ENCODE measurements at places on chromosomes 12 and 14.

- DNase-seq = no peak
Measured at GRCh38 chr12:69130064-69130463, 109.3 kb upstream of the CPSF6 start.

- DNase-seq = no peak
Measured at GRCh38 chr14:76589246-76589645, 172.0 kb upstream of the VASH1 start.

GRCh38 chr14:68164711-68165113, 345.1 kb downstream of the RAD51B start:
- no peak for DNase-seq

DNA sequence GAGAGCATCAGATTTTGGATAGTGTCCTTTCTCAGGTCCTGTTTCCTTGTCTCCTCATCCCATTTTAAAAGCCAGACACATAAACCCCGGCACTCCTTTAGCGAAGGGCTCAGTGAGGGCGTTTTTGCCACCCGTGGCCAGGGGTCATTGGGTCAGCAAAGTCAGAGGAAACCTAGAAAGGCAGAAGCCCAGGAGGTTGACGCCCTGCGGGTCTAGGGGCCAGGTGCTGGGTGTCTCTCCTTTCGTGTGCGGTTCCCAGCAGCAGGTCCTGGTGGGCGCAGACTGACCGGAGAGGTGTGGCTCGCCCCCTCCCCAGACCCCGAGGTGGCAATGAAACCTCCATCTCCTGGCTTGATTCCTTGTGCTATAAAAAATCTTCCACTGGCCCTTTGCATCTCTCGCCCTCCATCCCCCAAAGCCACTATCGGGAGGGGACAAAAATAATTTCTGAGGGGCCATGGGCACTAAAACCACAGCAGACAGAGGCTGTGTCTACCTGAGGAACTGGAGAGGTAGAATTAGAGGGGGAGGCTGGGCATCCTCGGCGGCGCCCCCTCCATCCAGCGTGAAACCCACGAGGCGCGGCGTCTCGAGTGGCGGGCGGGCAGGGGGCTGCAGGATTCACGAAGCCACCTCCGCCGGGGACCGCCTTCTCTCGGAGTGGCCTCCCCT, 858 bp upstream of the FRMD6 start:
- DNase-seq = no peak

- DNase-seq = no peak
Measured at GRCh38 chr14:100827101-100828021, 1.4 kb downstream of the MEG3 start.

- no peak for DNase-seq
Measured at GRCh38 chr14:72118841-72119240, 186.6 kb downstream of the RGS6 start.

- no peak for DNase-seq
Measured at GRCh38 chr12:69684466-69684865, 14.6 kb downstream of the BEST3 start.

DNA sequence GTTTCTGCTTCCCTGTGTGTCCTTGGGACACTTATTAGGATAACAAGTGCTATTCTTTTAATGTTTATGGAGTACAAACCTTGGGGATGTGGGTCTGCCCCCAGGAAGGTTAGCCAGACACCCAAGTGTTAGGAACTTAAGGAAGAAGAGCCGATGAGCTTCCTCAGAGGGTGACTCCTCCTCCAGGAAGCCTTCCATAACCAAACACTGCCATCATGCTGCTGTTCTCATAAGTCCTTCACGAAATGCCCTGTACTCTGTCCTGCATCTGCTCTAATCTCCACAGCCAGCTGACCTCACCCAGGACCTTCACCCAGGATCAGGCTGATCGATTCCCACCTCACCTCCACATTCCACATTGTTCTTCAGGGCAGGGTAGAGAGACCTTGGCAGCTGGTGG, 1.2 kb upstream of the KRT85 start:
- no peak for DNase-seq

DNA sequence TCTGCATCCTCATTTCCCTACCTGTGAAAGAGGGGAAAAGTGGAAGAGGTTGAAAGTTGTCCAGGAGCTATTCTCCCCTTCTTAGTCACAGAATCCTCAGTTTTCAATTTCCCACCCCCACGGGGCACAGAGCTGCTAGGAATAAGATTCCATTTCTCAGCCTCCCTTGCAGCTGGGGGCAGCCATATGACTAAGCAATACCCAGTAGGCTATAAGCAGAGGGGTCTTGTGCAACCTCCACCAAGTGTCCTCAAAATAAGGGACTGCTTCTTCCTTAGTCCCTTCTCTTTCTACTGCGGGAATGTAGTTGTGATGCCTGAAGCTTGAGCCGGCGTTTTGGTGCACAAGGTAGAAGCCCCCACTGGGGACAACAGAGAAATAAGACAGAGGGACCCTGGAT, 40.9 kb downstream of the VWF start:
- no peak for DNase-seq

GRCh38 chr14:28758885-28759652, 7.5 kb upstream of the FOXG1 start:
- peak; percentile 3 for DNase-seq

DNA sequence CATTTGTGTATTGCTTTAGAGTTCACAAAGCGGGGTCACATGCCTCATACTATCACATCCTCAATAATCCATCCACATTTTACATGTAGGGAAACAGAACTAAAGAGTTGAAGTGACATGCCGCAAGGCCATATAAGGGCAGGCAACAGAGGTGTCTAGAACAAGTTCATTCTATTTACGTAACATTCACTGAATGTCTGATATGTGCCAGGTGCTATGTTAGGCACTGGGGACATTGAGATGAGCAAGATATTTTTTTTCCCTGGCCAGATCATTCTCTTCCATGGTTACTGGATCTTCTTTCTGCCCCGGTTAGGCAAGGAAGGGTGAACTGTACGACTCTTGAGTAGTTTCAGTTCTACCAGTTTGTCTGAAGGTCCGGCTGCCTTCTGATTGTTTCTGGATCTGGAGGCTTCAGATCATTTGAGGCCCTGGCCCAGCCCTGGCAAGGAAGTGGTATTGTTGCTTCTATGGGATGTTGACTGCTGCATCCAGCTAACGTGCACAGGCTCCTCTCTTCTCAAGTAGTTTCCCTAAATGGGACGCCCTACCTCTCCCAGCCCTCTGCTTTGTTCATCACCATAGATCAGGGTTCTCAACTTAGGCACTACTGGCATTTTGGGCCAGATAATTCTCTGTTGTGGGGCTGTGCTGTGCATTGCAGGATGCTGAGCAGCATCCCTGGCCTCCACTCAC, 12.1 kb downstream of the GPATCH2L start:
- no peak for DNase-seq

GRCh38 chr12:110262442-110263388, 18.3 kb upstream of the ATP2A2 start:
- DNase-seq = no peak

DNA sequence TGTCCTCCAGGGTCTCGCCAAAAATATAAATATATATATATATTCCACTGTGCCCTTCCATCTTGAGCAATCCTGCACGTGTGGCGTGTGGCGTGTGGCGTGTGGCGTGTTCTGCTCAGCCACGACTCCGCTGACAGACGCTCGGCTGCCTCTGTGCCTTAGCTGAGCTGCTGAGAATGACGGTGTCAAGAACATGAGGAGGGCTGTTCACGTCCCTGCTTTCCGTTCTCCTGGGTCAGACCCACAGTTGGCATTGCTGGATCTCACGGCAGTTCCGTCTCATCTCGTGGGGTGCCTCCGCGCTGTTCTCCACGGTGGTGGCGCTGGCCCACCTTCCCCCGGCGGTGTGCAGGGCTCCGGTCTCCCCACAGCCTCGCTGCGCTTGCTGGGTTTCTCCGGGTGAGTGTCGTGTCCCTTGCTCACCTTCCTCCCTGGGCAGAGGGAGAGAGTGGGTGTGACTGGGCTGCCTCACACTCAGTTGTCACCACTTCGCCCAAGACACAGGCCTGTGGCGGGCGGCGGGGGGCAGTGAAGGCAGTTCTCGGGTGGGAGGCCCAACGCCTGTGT, 9.4 kb downstream of the GPR132 start:
- DNase-seq = no peak

DNA sequence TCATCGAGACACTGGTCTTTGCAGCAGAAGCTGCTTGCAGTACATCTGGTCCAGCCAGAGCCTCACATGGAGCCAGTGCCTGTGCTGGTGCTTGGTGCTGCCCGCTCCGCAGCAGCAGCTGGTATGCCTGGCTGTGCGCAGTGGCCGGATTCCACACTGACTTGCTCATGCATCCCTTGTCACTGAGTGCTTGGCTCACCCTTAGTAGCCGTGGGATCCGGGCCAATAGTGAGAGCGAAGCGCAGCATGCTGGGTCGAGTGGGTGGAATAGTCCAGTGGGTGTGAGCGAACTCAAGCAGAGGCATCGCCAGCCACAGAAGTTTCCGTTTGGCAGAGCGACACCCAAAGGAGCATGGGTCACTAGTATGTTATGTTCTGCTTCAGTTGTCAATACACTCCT, 10.1 kb upstream of the FBXO33 start:
- DNase-seq = no peak

GRCh38 chr12:17928708-17929366, 161.2 kb downstream of the RERGL start:
- DNase-seq = peak; percentile 40

DNA sequence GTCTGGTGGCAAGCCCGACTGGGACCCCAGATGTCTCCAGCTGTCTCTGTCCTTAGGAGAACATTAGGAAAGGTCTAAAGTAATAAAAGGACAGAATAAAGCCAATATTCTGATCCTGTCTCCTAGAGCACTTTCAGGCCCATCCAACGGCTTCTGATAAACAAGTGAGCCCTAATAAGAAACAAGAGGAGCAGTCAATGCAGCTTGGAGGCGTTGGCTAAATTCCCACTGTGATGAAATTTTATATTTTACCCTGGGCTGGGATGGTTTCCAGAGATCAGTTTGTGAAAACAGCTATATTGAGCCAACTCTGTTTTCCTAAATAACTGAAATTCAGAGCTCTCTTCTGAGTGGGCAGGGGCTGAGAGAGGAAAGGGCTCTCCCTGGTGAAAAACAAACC, 55.5 kb upstream of the SRRM4 start:
- no peak for DNase-seq

DNA sequence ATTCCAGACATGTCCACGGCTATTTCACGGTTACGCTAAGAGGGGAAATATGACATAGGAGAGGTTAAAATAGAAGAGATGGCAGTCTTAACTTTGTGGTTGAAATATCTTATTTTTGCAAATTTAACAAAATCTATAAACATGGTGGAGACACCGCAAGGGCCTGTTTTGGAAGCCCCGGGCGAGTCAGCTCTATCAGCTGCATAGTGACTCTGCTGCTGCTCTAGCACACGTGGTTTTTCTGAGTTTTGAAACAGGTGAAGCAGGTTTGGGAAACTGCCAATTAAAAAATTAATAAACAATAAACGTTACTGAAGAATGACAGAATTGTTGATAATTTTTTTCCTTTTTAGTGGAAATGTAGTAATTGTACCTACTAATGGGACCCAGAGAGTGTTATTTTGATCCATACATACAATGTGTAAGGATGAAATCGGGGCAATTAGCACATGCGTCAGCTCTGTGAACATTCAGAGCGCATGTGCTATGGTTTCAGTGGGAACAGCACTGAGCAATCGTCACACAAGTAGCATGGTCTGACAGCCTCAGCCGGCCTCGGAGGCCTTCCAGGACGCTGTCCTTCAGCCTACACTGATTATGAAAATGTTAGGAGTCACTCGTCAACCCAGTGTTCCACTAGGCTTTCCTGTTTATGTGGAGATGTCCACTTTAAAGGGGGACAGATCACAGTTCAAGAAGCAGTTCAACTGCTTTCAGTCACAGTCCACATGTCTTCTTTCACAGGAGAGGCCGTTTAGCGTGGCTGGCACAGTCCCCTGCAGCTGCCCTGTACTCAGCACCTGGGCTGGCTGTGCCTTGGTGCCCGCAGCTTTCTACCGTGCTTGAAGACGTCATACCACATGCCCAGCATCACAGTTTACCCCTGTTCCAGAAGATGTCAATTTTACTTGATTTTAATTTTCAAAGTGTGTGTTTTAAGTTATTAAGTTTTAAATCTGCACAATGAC, 51.8 kb downstream of the MOK start:
- no peak for DNase-seq

DNA sequence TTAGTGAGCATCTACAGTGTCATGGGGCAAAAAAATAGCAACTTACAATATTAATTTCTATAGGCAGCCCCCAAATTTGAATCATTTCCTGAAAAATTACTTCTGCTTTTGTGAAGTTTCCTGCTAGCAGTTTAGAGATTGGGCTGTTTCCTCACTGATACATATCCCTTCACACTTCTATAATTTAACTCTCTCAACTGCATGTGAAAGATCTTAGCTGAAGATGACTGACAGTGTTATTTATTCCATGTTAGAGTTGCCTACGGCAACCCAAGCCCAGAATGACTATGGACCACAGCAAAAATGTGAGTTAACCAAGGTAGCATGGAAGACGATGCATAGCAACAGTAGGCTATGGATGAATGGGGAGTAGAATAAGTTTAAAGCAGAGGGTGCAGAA, at the start of gene KLRG1:
TSS of gene KLRG1 (plus strand) at position 134 of the 400 bp plus-strand sequence. CDS start at position 224, 90 bp downstream.
- no peak for DNase-seq

GRCh38 chr12:11653215-11653753, 3.8 kb downstream of the ETV6 start:
- no peak for DNase-seq

- peak; percentile 72 for DNase-seq
Measured at GRCh38 chr12:57793920-57794319, 11.3 kb downstream of the TSFM start.

DNA sequence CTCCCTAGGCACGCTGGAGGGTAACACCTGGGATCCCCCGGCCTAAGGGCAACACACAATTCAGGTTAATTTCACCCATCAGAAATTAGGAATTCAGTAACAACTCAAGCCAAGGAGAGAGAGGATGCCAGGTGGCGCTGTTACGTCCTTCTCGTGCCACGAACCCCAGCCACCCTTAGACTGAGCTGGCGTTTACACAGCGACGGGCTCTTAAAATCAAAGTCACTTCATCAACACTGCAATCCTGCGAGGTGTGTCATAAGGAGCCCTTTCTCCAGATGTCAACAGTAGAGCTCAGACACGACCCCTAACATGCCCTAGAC, 110.6 kb upstream of the TMEM132D start:
- no peak for DNase-seq

- DNase-seq = no peak
Measured at GRCh38 chr12:49537752-49538509, 899 bp upstream of the KCNH3 start.

DNA sequence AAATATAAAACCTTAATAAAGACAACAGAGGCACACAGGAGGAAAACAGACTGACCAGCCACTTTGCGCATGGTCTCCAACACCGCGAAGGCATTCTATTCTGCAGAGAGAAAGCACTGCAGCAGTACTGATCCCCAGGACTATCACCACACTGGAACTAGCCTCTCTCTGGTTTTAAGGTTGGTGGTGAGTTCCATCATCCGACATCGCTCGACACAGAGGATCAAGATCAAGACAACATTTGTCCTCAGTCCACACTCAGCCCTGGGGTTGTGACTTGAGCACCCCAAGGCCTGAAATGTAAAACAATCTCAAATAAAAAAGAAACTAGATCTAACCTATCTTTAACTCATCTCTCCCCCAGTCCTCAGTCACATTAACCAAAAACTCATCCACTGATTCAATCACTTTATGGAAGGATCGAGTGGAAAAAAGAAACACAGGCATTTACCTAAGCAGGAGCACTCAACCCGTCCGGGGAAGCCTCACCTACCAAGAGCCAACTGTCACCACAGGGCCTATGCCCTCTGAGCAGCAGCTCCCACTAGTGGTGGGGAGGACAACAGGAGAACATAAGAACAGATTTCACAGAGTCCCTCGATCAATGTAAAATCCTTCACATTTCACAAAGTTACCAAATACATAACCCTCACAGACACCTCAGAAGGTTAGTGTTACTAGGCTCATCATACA, 17.7 kb downstream of the STXBP6 start:
- no peak for DNase-seq
